ENCODE measurements at places on chromosomes 13 and 19.

DNA sequence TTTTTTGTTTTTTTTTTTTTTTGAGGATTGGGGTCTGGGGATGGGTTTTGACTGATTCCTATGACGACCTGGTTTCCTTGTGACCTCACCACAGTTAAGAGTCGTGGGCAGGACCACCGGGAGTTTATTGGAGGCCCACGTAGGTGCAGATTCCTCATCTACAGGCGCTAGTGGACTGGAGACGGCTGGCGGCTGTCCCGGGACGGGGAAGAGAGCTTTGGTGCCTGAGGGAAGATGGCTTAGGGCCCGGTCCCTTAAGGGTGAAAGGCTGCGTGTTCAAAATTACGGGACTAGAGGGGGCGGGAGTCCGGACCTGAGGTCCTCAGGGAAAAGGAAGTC is 682 bp upstream of the TEAD2 start:
- DNase-seq, result no peak

GRCh38 chr13:77918391-77919245 is at the start of gene EDNRB:
EDNRB (minus strand) TSS chr13:77918831; CDS start chr13:77918573, 258 bp downstream.
- DNase-seq, result no peak

DNA sequence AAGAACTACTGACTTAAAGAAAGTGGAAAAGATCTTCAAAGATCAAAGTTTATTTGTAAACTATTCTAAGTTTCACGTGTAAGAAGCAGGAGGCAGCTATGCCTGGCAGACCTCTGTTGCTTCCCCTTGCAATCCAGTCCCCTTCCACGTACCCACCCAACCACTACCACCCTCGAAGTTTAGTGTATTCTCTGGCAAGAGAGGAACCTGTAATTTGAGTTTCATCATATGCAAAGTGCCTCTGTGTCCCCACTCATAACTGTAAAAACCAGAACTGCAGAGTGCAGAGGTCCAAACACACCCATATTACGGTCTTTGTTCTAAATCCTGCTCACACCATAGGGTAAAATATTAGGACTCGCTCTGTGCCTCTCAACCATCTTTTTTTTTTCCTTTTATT is 75.8 kb upstream of the FRY start:
- no peak for DNase-seq

DNA sequence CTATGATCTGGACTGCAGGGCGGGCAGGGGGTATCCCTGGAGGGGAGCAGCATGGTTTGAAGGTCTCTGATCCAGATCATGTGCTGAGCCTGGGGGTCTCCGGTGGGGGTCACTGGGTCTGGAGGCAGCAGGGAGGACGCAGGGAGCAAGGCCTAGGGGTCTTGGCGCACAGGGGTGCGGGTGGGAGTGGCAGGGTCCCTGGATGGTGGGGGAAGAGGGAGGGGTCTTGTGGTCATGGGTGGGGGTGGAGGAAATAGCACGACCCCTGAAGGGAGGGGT is 1.9 kb downstream of the BTBD2 start:
- no peak for DNase-seq

- no peak for DNase-seq
Observed at GRCh38 chr19:30596813-30597399, 224.7 kb downstream of the ZNF536 start.

Data from HS-27A (cell line).